ENCODE measurements at places on chromosomes 11 and 22. TPM values are rescaled to one million over a fixed set of nuclear protein-coding genes. Genes with fewer than 3 reads are reported as not detected.
A peak's percentile ranks its signal among the peaks of the same experiment; 100 is the strongest.

- peak within 1 kb of the TSS; percentile 96 for H3K27ac ChIP-seq
- peaks cover 38% of the 10 kb centered on the region for H3K4me1 ChIP-seq
- peaks cover 33% of the 10 kb centered on the region for H3K36me3 ChIP-seq
Measured at GRCh38 chr22:19431649-19432132, at the start of gene HIRA. Gene HIRA, minus strand, starts transcription at chr22:19431733. Its CDS starts 257 bp downstream, at chr22:19431476.

Gene TMEM179B
- 36.3 TPM for total RNA-seq

DNA sequence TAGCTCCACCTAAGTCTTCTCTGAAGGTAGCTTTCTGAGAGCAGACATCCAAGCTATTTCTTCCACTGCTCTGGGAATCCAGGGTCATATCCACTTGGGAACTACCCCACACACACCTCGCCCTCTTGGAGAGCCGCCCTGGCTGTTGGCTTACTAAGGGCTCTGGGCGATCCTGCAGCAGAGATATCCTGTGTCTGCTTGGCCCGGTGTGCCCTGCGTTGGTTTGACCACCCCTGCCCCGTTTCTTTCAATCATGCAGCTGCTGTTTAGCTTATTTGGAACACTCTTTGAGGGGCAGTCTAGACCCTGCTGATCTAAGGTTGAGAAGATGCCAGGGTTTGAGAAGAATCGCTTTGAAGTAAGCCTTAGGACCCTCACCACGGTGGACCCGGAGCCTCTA is 17.4 kb upstream of the SCUBE1 start:
- DNase-seq, result no peak
- H3K4me3 ChIP-seq, result no peak overlapping the region

DNA sequence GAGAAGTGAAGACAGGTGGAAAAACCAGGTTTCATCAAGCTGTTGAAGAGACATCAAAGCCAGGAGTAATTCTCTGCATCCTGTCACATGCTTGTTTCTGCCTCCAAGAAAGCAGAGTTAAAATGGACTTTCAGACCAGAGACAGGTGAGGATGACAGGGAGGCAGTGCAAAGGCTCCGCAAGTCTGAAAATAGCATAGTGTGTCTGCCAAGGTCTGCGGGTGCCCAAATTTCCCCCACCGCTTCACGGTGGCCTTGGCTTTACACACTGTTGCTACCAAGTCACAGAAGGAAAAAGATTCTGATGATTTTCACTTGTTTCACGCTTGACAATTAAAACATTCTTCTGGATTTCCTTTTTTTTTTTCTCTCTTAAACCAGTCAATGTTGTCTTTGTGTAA is 44.2 kb downstream of the SNX19 start:
- peaks cover 37% of the 10 kb centered on the region for H3K36me3 ChIP-seq
- H3K4me1 ChIP-seq, result no peaks in the 10 kb centered on the region
- DNase-seq, result no peak
- no peak overlapping the region for H3K4me3 ChIP-seq

Gene TXN2
- 98.7 TPM for total RNA-seq

GRCh38 chr11:8833568-8834315 is 77.2 kb upstream of the AKIP1 start:
- H3K36me3 ChIP-seq, result no peaks in the 10 kb centered on the region
- peaks cover 18% of the 10 kb centered on the region for H3K4me1 ChIP-seq
- H3K27me3 ChIP-seq, result peaks cover 5% of the 10 kb centered on the region
- DNase-seq, result no peak

- peaks cover 79% of the 10 kb centered on the region for H3K4me1 ChIP-seq
- H3K27me3 ChIP-seq, result peaks cover 3% of the 10 kb centered on the region
- peak; percentile 95 for DNase-seq
Measured at GRCh38 chr11:117946842-117947526, 17.8 kb upstream of the TMPRSS13 start.

GRCh38 chr11:103832762-103833161 is 203.7 kb upstream of the DDI1 start:
- H3K4me3 ChIP-seq, result no peak overlapping the region
- H3K36me3 ChIP-seq, result no peaks in the 10 kb centered on the region
- H3K27ac ChIP-seq, result no peak overlapping the region
- no peak for DNase-seq
- no peaks in the 10 kb centered on the region for H3K27me3 ChIP-seq
- H3K4me1 ChIP-seq, result no peaks in the 10 kb centered on the region

DNA sequence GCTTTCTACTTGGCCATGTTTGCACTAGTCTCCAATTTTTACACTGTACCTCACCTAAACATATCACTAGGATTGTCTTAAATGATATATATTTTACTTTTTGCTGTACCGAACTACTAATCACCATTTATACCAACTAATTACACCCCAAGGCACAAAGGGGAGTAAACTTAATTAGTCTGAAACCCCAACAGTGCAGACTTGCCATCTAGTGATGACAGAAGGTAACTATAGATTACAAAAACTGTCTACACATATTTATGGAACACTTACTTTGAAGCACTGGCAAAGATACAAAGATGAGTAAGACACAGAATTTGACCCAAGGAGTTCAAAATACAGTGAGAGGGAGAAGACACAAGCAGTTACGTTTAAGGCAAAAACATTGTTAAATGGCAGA is 139.7 kb downstream of the CNTN5 start:
- DNase-seq, result no peak
- no peaks in the 10 kb centered on the region for H3K36me3 ChIP-seq
- no peaks in the 10 kb centered on the region for H3K27me3 ChIP-seq
- no peak overlapping the region for H3K4me3 ChIP-seq

- DNase-seq, result no peak
- H3K27me3 ChIP-seq, result no peaks in the 10 kb centered on the region
- H3K4me3 ChIP-seq, result no peak overlapping the region
- peaks cover 7% of the 10 kb centered on the region for H3K4me1 ChIP-seq
Measured at GRCh38 chr11:47305734-47306483, 36.0 kb downstream of the MADD start.

Gene KRTAP5-9
- total RNA-seq, result not detected
